Endothelial cell of umbilical vein (primary cell): ENCODE measurements at places on chromosomes 4 and X.

GRCh38 chr4:154984148-154984547, 203.1 kb downstream of the RBM46 start:
- H3K36me3 ChIP-seq, result no peaks in the 10 kb centered on the region
- no peak for DNase-seq
- H3K27ac ChIP-seq, result no peak overlapping the region
- peaks cover 4% of the 10 kb centered on the region for H3K27me3 ChIP-seq
- no peaks in the 10 kb centered on the region for H3K4me1 ChIP-seq

DNA sequence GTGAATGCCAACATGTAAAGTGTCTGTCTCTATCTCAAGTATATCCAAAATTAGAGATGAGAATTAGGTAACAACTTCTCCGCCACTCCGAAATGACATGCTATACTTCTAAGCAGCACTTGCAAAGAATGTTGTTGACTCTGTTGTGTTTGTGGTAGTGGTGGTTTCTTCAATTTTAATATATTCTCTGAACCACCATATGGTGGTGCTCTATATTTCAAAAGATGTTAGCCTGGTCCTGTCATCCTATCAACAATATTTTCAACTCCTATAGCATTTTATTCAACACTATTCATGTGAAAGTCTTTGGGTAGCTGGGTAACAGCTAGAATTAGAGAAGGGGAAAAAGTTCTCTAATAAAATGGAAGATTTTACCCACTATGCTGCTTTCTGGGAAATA, 1622.8 kb upstream of the IGFBP7 start:
- no peaks in the 10 kb centered on the region for H3K27me3 ChIP-seq
- no peaks in the 10 kb centered on the region for H3K4me1 ChIP-seq
- H3K27ac ChIP-seq, result no peak overlapping the region
- no peak for DNase-seq
- no peaks in the 10 kb centered on the region for H3K36me3 ChIP-seq

GRCh38 chr4:40548256-40548655, 81.4 kb downstream of the RBM47 start:
- DNase-seq, result no peak
- no peak overlapping the region for H3K4me3 ChIP-seq
- no peaks in the 10 kb centered on the region for H3K27me3 ChIP-seq

DNA sequence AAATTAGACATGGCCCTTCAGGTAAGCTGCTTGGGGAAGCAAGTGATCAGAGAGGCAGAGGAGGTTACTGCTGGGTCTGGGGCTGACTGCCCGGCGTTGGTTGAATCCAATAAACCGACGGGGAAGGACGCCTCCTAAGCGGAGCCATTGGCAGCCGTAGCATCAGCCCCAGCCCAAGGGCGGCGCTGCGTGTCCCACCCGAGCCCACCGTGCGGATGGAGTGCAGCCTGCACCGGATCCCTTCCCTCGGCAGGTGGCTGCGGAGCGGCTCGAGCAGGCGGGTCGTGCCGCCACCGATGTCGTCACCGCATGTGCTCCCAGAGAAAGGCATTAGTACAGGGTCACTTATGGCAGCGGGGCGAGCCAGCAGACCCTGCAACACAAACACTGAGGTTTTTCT, 82.1 kb downstream of the ALPK1 start:
- H3K36me3 ChIP-seq, result no peaks in the 10 kb centered on the region
- H3K4me3 ChIP-seq, result no peak overlapping the region
- no peaks in the 10 kb centered on the region for H3K27me3 ChIP-seq

DNA sequence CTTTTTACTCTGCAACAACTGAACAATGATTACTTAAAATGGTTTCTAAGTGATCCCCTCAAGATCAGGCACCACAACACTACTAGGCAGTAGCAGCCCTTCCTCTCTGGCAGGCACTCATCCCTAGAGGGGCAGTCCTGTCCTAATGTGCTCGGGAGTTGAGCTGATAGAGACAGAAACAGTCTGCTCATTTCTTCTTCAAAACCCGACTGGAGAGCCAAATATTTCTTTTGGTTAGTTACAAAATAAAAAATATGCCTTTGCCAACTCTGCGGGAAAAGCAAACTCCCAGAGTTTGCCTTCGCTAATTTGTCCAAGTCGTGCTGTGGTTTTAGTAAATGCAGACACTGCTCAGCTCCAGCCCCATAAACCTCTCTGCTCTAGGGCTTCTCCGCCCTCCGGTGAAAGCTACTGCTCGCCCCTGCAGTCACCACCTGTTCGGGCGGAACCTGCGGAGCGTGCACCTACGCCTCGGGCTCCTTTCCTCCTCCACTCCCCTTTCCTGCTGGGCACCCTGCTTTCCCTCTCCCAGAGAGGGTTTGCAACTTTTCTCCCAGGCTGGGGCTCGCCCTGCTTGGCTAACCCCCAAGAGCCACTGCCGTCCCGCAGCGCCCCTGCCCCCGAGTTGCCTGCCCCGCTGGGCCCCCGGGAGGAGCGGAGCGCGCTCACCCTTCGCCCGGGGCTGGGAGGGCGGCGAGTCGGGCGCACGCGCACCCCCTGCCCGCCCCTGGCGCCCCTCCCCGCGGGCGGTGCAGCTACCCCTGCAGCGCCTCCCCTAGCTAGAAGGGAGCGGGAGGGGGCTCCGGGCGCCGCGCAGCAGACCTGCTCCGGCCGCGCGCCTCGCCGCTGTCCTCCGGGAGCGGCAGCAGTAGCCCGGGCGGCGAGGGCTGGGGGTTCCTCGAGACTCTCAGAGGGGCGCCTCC, at the start of gene NPNT:
Gene NPNT (plus strand): TSS at position 812 of the 923 bp plus-strand sequence. CDS start 182 bp downstream, outside the sequence.
- no peak within 1 kb of the TSS for H3K4me3 ChIP-seq
- H3K36me3 ChIP-seq, result no peaks in the 10 kb centered on the region
- DNase-seq, result no peak
- peaks cover 8% of the 10 kb centered on the region for H3K4me1 ChIP-seq
- no peak within 1 kb of the TSS for H3K27ac ChIP-seq
- peaks cover 55% of the 10 kb centered on the region for H3K27me3 ChIP-seq

DNA sequence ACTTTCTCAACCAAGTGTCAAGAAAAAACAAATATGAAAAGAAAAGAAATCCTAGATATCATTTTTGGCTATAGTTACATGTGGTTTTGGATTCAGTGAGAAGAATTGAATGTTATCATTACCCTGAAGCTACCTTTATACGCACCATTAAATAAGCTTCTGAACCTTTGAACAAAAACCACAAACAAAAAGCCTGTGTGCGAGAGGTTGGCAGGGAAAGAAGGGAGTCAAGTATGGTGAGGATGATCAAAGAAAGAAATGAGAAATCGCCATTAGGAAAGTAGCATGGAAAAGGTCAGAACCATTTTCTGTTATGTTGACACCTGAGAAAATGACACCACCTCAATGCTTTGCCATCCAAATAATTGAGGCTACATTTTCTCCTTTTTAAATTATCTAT, 1.2 kb upstream of the SLC7A11 start:
- H3K36me3 ChIP-seq, result no peaks in the 10 kb centered on the region
- no peak overlapping the region for H3K4me3 ChIP-seq
- peaks cover 13% of the 10 kb centered on the region for H3K4me1 ChIP-seq

GRCh38 chr4:153519687-153520086, 53.5 kb downstream of the TMEM131L start:
- H3K27me3 ChIP-seq, result no peaks in the 10 kb centered on the region
- H3K36me3 ChIP-seq, result no peaks in the 10 kb centered on the region
- H3K4me3 ChIP-seq, result no peak overlapping the region

- H3K27ac ChIP-seq, result no peak overlapping the region
- no peak overlapping the region for H3K4me3 ChIP-seq
- no peaks in the 10 kb centered on the region for H3K27me3 ChIP-seq
- no peaks in the 10 kb centered on the region for H3K4me1 ChIP-seq
- no peaks in the 10 kb centered on the region for H3K36me3 ChIP-seq
Observed at GRCh38 chrX:13805241-13805640, 11.7 kb downstream of the GPM6B start.

DNA sequence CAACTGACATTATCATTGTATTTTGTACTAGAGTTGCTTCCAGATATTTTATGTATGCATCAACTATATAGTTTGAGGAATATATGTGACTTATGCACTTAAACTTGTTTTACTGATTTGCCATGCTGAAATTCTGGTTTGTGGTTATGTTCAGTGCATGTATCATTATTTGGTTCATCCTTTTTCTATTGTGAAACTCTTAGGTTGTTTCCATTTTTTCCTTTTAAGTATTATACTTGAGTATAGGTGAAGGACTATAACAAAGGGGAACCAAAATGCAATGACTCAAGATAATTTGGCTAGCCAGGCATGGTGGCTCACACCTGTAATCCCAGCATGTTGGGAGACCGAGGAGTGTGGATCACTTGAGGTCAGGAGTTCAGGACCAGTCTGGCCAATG, 21.1 kb upstream of the EPGN start:
- H3K4me1 ChIP-seq, result no peaks in the 10 kb centered on the region
- no peak overlapping the region for H3K4me3 ChIP-seq
- no peaks in the 10 kb centered on the region for H3K27me3 ChIP-seq
- no peak overlapping the region for H3K27ac ChIP-seq

- peaks cover 13% of the 10 kb centered on the region for H3K4me1 ChIP-seq
- no peaks in the 10 kb centered on the region for H3K36me3 ChIP-seq
- no peaks in the 10 kb centered on the region for H3K27me3 ChIP-seq
- H3K27ac ChIP-seq, result no peak overlapping the region
- DNase-seq, result peak; percentile 77
- no peak overlapping the region for H3K4me3 ChIP-seq
Observed at GRCh38 chr4:37603070-37603468, 83.1 kb downstream of the RELL1 start.

DNA sequence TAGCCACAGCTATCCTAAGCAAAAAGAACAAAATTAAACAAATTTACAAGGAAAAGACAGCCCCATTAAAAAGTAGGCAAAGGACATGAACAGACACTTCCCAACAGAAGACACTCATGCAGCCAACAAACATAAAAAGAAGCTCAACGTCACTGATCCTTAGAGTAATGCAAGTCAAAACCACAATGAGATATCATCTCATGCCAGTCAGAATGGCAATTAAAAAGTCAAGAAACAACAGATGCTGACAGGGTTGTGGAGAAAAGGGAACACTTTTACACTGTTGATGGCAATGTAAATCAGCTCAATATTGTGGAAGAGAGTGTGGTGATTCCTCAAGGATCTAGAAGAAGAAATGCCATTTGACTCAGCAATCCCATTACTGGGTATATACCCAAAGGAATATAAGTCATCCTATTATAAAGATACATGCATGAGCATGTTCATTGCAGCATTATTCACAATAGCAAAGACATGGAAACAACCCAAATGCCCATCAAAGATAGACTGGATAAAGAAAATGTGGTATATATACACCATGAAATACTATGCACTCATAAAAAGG, 163.0 kb upstream of the TET2 start:
- H3K4me1 ChIP-seq, result no peaks in the 10 kb centered on the region
- DNase-seq, result no peak

DNA sequence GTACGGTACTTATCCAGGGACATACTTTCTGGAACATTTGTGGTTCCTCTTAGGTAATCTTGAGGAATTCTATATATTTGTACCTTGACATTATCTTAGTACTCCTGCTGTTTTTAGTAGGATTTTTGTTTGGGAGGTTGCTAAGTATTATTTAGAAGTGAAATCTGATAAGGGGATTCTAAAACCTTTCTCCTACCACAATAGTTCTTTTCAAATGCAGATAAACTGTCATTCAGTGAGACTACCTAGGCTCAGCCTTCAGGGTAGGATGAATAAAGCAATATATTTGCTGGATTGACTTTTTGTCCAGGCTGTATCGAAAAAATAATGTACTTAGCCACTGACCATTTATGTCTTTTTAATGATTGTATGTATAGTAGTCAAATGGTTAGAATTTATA, 25.4 kb downstream of the DIAPH2 start:
- H3K4me1 ChIP-seq, result peaks cover 7% of the 10 kb centered on the region
- no peaks in the 10 kb centered on the region for H3K36me3 ChIP-seq
- no peak for DNase-seq
- H3K4me3 ChIP-seq, result no peak overlapping the region
- no peak overlapping the region for H3K27ac ChIP-seq

- H3K36me3 ChIP-seq, result no peaks in the 10 kb centered on the region
- peaks cover 12% of the 10 kb centered on the region for H3K4me1 ChIP-seq
- H3K27me3 ChIP-seq, result no peaks in the 10 kb centered on the region
- H3K4me3 ChIP-seq, result peak within 1 kb of the TSS; percentile 64
Observed at GRCh38 chr4:5051278-5052203, at the start of gene STK32B. STK32B (plus strand) TSS chr4:5051480.

DNA sequence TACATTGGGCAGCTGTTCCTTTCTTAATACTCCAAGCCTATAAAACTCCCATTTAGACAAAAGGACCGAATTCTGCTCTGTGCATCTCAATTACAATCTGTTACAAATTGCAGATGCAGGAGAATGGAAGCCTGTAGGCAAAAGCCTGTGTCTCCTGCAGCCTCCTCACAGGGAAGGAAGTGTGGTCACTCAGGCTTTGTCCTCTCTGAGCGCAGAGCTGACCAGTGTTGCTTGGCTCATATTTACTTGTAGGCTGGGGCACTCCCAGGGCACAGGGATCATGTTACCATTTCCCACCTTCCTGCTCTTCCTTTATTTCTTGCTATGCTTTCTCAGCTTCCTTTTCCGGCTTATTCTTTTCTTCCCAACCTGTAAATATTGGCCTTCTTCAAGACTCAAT, 15.7 kb downstream of the SUPT20HL2 start:
- H3K27ac ChIP-seq, result no peak overlapping the region
- no peak overlapping the region for H3K4me3 ChIP-seq
- peaks cover 5% of the 10 kb centered on the region for H3K4me1 ChIP-seq
- peak; percentile 39 for DNase-seq
- no peaks in the 10 kb centered on the region for H3K36me3 ChIP-seq
- H3K27me3 ChIP-seq, result no peaks in the 10 kb centered on the region

- no peak for DNase-seq
- no peak overlapping the region for H3K4me3 ChIP-seq
- no peaks in the 10 kb centered on the region for H3K27me3 ChIP-seq
- no peak overlapping the region for H3K27ac ChIP-seq
- H3K36me3 ChIP-seq, result no peaks in the 10 kb centered on the region
Observed at GRCh38 chrX:20633451-20633850, 366.7 kb upstream of the RPS6KA3 start.

DNA sequence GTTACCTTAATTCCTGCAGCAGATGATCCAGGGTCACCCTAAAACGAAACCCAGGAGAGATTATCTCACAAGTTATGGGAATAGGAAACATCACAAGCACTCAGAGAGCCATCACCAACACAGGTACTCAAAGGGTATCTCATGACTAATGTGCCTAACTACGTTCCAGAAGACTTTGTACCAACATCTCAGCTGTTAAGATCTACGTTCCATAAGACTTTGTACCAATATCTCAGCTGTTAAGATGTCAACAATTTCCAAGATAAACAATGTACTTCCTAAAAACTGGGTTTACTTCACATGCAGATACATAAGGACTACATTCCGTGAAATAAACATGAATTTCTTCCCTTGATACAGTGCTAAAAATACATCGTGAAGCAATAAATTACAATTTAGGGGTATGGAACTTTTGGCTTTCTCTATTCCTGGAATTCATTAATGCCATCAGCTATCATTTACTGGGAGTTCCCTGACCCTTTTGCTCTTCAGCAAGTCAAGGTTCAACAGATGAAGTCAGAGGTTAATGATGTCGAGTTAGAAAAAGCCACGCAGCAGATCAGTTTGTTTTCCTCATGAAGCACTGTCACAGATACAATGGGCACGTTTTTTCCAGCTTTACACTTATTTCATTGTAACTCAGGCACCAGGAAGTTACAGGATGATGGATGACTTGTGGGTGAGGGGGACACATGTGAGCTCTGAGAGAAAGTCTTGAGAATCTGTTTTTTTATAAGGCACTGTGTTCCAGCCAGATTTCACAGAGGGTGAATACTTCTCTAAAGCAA, 127.0 kb upstream of the ETNPPL start:
- H3K4me1 ChIP-seq, result peaks cover 8% of the 10 kb centered on the region
- no peak overlapping the region for H3K4me3 ChIP-seq
- no peaks in the 10 kb centered on the region for H3K27me3 ChIP-seq

- no peak overlapping the region for H3K4me3 ChIP-seq
- no peak overlapping the region for H3K27ac ChIP-seq
- DNase-seq, result peak; percentile 17
- H3K4me1 ChIP-seq, result no peaks in the 10 kb centered on the region
Observed at GRCh38 chr4:172202480-172203076, 389.4 kb downstream of the GALNTL6 start.
